Stimulated activated CD8-positive, alpha-beta memory T cell treated with anti-CD3 and anti-CD28 coated beads, Interleukin-4, amount 100 ng/mL, for 1 hour (primary cell): ENCODE measurements at places on chromosomes 6 and 20.

DNA sequence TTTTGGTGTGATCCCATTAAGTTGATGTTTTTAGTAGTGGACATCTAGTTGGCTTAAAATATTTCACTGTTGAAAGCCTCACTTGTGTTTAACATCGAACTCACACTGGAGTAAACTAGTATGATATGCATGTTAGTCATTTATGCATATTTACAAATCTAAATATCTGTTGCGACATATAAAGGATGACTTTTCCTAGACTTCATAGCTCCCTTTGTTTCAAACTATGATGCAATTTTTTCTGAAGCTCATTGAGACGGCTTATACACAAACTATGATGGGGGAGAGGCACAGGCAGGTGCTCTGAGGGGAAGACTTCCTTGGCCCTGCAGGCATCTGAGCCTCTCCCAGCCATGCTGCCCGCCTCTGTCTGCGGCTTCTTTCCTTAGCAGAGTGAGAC, 11.8 kb upstream of the FOXC1 start:
- DNase-seq, result no peak

GRCh38 chr6:37516920-37517405, 17.3 kb upstream of the CCDC167 start:
- no peak for DNase-seq

DNA sequence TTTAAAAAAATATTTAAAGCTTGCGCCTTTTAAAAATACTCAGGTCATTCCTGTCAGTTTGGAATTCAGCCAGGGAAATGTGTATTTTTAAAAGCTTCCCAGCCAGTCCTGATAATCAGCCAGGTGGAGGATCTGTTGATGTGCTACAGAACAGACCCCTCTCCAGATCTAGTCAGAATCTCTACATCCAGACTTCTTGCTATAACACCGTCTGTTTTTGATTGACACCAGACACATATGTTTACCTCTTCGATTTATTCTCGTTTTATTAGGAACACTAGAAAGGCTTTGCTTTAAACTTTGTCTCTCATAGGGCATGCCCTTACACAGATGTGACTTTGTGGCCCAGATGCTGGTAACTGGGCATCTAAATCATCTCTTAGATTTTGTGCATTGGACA, 11.7 kb downstream of the PARD6B start:
- no peak for DNase-seq

GRCh38 chr6:107988570-107988969, 30.6 kb upstream of the SEC63 start:
- no peak for DNase-seq

DNA sequence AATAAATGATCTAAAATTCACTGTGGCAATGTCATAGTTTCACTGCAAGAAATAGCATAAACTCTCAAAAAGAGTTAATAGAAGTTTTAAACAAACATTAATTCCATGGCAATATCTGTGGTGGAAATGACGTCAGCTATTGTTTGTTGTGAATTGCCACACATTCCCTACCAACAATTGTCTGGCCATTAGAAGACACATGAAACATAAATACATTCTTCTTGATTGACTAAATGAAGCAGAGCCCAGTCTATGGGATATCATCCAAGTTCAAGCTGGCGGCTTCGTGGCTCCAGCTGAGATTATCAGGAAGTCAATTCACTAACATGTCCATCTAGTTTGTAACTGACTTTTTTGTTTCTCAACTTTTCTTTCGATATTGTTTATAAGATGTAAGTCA, 369.0 kb downstream of the ARHGAP18 start:
- no peak for DNase-seq

- no peak for DNase-seq
Observed at GRCh38 chr6:56688521-56688920, 45.8 kb upstream of the DST start.
